ENCODE measurements at places on chromosomes 12 and 14. TPM values are rescaled to one million over a fixed set of nuclear protein-coding genes. Genes with fewer than 3 reads are reported as not detected.

DNA sequence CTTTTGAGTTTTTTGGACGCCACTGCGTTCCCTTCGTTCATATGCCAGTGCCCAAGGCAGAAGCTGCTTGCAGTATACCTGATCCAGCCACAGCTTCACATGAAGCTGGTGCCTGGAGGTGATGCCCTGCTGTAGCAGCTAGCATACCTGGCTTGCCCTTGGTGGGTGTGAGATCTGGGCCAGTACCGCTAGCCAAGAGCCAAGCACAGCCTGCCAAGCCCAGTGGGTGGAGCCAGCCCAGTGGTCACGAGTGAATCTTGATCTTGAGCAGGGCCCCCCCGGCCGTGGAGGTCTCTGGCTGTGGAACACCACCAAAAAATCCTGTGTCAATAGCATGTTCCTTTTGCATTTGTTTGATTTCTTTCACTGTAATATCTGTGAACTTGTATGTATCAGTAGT lies 7.3 kb upstream of the M6PR start:
- no peak for DNase-seq

DNA sequence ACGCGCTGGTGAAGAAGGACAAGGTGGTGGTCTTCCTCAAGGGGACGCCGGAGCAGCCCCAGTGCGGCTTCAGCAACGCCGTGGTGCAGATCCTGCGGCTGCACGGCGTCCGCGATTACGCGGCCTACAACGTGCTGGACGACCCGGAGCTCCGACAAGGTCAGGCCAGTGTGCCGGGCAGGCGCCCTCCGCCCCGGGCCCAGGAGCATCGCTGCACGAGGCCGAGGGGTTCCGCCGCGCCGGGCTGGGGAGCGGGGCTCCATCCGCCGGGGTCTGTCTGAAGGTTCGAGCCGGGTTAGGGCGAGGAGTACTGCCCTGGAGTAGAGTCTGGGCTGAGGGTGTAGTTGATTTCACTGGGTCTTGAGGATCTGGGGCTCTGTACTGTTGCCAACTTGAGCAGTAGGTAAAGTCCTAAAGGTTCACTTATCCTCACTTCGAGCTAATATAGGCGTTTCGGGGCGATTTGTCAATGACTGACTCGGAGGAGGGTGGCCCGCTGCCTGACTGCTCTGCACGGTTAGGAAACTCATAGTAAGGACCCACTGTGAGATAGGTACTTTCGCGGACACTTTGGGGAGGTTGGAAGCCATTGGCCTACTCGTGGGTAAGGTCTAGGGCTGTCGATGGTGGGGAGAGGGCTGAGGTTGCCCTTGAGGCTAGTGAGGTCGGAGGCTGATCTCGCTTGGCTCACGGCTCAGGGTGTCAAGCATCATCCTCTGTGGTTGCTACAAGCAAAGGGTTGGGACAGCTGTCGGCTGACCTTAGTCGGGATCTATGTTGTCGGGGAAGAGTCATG lies 574 bp downstream of the GLRX5 start:
- peak; percentile 32 for DNase-seq

GRCh38 chr12:6390084-6390799 lies 6.3 kb downstream of the LTBR start:
- DNase-seq: no peak

GRCh38 chr12:10966314-10966713 lies 20.4 kb downstream of the TAS2R50 start:
- DNase-seq: no peak

The PRR4 gene
- 2.8 TPM for total RNA-seq

GRCh38 chr12:132582582-132583410 lies 27.6 kb downstream of the LRCOL1 start:
- no peak for DNase-seq

The TSPAN9 gene
- total RNA-seq: 66.8 TPM

DNA sequence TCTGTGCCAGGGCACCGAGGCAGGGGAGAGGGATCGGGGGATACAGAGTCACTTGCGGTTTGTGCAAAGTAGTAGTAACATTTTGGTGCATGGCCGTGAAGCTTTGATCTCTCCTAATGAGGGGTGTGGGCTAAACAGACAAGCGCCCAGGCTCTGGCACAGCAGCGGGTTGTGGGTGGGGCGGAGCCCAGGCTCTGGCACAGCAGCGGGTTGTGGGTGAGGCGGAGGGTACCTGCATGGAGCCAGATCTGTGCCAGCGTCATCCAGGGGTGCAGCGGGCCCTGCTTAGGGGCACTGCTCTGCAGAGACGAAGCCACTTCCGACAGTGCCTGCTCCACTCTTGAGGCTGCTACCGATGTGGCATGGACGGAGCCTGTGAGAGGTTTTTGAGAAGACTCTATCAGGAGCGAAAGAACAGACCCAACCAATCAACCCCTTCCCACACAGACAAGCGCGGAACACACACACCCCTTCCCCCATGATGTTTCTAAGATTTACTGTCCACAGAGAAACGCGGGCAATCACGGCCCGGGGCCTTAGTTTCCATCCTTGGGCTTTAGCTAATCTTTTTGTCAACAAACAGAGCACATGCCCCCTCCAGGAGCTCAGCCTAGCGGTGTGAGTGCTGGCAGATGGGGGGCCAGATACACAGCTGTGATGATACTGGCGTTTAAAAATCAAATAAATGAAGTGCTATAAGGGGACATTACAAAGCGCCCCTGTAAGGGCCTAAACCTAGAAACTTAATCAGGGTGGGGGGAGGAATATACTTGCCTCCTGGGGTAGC lies 196.6 kb downstream of the CALM1 start:
- DNase-seq: no peak

The GZMH gene
- not detected for total RNA-seq
